ENCODE measurements at places on chromosomes 7 and 10.

GRCh38 chr10:11093771-11094736 lies 76.4 kb downstream of the CELF2 start:
- no peak for DNase-seq

DNA sequence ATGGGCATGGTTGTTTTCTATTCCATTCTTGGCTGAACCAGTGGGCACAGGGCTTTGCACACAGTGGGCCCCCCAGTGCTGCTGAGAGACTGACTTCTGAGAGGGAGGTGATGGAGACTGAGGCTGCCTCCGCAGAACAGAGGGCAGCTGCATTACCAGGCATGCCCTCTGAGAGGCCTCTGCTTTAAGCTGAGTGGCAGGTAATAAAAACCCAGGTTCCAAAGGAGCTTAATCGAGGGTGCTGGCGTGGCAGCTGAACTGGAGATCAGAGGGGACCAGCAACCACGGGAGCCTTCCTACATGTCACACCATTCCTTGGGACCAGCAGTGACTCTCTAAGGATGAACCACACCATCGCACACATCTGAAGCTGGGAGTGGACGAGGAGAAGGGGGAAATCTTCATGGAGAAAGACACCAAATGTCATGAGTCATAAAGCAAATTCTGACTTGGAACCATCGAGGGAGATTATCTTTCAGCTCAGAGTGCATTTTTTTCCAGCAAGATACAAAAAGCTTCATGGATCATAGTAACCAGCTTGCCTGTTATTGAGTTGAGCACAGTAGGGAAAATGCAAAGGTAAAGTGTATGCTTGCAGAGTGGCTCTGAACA lies 24.6 kb downstream of the HIPK2 start:
- DNase-seq, result no peak

- no peak for DNase-seq
Observed at GRCh38 chr7:146002431-146003078, 114.0 kb upstream of the CNTNAP2 start.

DNA sequence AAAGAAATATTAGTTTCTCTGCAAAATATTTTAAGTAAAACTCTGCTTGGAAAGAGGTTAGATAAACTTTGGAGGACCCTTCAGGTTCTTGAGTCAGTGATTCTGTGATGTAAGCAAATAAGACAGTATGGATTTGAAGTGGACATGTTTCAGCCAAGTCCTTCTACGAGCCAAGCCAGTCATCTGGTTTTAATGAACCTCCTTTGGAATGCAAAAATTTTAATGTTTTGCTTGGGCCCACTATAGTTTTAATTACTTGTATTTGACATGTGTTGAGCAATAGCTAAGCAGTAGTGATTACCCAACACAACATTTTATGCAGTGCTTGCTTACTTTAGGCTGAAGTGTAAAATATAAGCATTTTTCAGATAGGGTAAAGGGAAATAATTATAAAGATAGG lies 296.3 kb upstream of the SEMA3D start:
- DNase-seq, result no peak

GRCh38 chr10:8640878-8641277 lies 586.4 kb downstream of the GATA3 start:
- no peak for DNase-seq

GRCh38 chr10:52465202-52465601 lies 151.1 kb downstream of the DKK1 start:
- DNase-seq, result no peak

DNA sequence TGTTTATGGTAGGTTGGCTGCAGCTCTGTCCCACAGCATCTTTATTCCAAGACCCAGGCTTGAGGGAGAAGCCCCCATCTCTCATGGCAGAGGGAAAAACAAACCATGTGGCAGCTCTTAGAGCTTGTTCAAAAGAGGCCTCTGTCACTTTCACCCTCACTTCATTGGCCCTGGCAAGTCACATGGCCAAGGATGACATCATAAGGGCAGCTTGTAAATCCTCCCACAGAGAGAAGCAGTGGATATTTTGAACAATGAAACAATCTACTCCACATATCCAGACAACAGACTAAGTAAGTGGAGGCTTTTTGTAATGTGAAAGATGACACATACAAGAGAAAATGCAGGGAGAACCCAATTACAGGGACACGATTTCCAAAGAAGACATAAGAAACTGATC lies 108.1 kb downstream of the GRID1 start:
- no peak for DNase-seq

DNA sequence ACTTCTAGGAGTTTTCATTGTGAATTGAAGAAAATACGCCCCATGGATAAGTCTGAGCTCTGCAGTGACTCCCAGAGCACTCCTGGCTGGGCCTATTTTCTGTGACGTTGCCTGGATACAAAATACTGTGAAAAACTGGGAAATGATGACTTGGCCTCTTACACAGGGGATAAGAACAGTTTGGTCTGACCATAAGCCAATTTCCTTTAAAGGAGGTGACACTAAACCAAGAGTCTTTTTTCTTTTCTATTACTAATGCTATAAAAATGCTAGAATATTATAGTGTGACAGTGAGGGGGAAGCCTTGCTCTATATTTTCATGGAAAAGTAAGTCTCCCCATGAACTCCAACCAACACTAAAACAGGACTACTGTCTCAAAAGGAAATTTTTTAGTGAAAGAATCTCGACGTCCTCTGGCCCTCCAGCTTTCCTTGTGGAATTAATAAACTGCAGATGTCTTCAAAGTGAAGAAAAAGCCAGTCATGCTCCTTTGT lies 45.5 kb downstream of the MYOF start:
- no peak for DNase-seq

GRCh38 chr10:17649836-17650235 lies 5.9 kb downstream of the STAM start:
- no peak for DNase-seq

DNA sequence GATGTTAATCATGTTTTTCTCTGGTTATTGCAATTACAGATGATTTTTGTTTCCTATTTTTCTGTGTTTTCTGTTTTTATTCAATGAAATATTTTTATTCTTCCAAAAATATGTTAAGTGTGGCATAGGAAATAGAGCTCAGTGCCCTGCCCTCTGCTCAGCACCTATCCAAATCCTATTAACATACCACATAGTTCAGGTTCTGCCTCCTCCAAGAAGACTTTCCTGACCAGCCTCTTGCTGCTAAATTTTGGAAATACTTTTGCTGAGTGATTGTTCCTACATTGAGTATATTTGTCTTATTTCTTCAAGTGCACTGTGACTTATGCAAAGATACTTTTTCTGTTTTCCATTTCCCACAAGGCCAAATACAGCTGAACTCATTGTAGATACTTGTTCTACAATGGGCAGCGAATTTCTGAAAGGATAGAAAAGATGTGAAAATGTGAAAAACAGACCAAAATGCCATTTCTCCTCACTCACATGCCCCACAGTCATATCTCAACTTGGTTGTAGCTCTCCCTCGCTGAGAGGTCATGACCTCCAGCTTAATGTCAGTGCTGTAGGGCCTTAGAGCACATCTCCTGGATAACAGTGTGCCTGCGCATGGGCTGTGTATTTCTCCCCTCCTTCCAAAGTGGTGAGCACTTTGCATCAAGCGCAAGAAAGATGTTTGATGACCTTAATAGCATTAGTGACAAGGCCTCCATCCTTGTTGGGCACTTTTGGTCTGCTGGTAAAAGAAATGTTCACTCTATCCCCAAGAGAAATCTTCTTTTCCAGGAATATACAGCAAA lies 677.3 kb downstream of the LRMDA start:
- DNase-seq, result no peak

GRCh38 chr7:10770176-10770575 lies 203.5 kb upstream of the PHF14 start:
- no peak for DNase-seq

DNA sequence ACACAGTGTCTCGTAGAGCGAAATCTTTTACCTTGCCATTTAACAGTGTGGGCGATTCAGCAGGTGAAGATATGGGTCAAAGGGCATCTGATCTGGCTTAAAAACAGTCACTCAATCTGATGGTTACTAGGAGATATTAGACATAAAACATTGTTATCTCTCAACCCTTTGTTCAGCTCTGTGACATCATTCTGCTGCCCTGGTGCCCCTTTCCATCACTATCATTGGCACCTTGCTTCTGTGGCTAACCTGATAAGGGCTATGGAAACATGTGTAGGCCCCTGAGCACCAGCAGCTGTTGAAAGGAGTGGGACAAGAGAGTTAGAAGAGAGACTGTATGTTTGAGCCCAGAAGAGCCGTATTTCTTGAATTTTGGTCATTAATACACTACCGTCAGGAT lies 650.3 kb downstream of the PHTF2 start:
- no peak for DNase-seq
